AG04450 (cell line): ENCODE measurements at places on chromosomes 16 and 17.

GRCh38 chr16:4399001-4399730, 17.2 kb downstream of the CORO7 start:
- DNase-seq = no peak

- no peak for DNase-seq
These were observed 10.6 kb downstream of the PLLP start for GRCh38 chr16:57273826-57274225.

- peak; percentile 64 for DNase-seq
These were observed at the start of gene KCTD11 for GRCh38 chr17:7351665-7352502. Gene KCTD11 (plus strand): TSS chr17:7352162.

DNA sequence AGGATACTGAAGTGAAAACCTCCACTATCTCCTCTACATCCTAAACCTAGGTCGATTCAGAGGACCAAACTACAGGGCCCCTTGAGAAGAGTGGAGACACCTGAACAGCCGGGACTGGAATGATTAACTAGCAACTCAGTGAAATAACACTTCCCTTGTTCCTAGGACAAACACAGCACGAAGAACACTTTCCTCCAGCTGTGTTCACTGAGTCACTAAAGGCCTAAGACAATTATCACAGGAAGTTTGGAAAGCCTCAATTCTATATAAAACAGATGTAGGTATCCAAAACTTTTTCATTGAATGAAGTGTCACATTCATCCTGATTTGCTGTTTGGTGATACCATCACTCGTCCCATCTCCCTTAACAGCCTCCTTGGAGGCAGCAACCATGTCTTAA, 15.5 kb upstream of the CUEDC1 start:
- no peak for DNase-seq
